ENCODE measurements at places on chromosomes 11 and 22.

DNA sequence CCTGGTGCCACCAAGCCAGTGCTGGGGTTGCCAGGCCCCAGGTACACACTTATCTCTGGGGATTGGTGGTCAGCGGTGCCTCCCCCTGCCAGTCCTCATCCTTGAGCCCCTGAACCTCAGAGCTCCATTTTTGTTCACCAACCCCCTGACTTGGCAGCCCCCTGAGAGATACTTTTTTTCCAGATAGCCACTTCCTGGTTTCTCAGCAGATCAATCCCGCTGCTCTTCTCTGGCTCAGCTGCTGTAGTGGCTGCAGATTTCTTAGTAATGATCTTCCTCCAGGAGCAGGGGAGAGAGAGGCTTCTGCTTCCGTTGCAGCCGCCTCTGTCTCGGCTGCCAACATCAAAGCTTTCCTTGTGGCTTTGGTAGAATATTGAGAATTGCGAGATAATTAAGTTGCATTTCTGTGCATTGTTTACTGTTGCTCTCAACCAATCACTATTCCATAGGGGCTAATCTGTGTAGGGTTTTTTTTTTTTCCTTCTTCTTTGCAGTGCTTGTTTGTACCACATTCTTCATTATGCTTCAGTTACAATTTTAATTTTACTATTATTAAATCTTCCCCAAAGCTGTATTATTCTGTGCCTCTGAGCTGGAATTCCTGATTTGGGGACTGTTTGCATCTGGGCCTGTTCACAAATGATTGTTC is 92.1 kb downstream of the PKNOX2 start:
- DNase-seq: no peak

DNA sequence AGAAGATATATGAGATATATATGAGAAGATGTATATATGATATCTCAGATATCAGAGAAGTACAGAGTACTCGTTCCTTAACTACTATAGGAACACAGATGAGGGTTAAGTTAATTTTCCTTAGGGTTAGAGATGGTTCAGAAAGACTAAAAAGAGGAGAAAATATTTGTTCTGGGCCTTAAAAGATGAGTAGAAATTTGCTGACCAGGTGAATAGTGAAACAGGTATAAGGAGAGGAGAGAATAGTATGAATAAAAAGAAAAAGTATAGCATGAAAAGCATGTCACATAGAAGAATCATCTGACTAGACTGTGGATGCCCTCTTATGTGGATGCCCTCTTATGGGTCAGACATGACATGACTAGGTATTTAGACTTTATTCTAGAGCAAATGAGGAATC is 6.3 kb upstream of the RAB39A start:
- no peak for DNase-seq

DNA sequence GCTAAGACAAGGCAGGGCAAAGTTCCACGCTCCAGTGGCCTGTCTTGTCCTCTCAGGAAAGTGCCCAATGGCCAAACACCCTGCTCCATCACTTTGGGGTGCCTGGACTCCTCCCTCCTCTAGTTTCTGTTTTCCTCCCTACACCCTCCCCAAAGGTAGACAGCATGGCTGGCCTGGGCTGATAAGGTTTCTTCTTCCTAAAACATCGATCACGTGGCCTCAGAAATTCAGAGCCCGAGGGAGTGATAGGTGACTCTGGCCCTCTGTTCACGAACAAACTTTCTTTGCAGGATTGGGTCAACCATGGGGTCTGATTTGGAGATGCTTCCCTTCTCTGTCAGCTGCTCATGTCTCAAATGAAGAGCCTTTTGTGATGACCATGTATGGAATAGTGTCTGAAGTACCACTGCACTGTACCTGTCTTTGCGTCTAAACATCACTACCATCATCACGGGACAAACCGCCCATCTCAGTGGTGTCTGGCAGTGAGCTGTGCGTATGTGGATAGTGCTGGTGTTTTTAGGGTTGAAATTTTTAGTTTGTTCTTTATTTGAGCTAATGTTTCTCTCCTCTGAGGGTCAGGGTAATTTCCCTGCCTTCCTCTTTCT is 6.1 kb downstream of the MICAL2 start:
- no peak for DNase-seq

GRCh38 chr11:59418156-59418555 is 8.1 kb downstream of the OR5A2 start:
- DNase-seq: no peak

- DNase-seq: no peak
These were observed 91.7 kb upstream of the SHISAL1 start for GRCh38 chr22:44404341-44405020.
